Central memory CD8-positive, alpha-beta T cell (primary cell): ENCODE measurements at places on chromosomes 7 and 10.

DNA sequence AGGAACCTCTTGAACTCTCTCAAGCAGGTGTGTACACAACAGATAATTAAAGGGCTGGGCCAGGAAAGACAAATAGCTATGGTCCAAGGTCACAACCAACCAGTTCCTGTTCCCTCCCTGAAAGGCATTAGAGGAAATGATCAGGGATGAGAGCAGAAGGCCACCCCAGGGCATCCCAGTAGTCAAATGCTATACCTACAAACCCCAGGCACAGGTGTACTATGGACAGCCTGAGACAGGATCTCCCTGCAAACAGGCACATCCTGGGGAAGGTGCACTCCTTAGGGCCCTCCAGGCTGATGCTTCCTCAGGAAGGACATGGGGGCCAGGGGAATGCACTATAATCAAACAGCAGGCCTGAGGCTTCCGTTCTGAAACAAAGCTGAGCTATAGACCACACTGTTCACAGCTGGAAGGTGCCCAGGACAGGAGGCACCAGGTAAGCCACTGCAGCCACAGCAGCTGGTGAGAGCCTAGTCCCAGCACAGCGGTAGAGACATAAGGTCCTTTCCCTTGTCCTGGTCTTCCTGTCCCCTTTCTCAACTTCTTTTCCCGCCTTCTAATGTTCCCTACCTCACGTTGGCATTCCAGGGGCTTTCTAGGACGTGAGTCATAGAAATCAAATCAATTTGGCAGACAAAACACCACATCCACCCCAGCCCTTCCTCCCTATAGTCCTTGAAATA, 13.3 kb downstream of the PARP12 start:
- peak overlapping the region; percentile 2 for H3K27ac ChIP-seq
- DNase-seq, result no peak
- H3K27me3 ChIP-seq, result no peaks in the 10 kb centered on the region

GRCh38 chr7:107966711-107967110, 36.2 kb downstream of the LAMB1 start:
- H3K27me3 ChIP-seq, result peaks cover 23% of the 10 kb centered on the region
- H3K4me3 ChIP-seq, result no peak overlapping the region
- no peak for DNase-seq
- H3K36me3 ChIP-seq, result no peaks in the 10 kb centered on the region
- H3K27ac ChIP-seq, result no peak overlapping the region

GRCh38 chr10:74174521-74174920, 23.5 kb downstream of the ADK start:
- no peaks in the 10 kb centered on the region for H3K27me3 ChIP-seq
- H3K36me3 ChIP-seq, result peaks cover 7% of the 10 kb centered on the region
- H3K27ac ChIP-seq, result no peak overlapping the region
- H3K4me1 ChIP-seq, result peaks cover 30% of the 10 kb centered on the region

DNA sequence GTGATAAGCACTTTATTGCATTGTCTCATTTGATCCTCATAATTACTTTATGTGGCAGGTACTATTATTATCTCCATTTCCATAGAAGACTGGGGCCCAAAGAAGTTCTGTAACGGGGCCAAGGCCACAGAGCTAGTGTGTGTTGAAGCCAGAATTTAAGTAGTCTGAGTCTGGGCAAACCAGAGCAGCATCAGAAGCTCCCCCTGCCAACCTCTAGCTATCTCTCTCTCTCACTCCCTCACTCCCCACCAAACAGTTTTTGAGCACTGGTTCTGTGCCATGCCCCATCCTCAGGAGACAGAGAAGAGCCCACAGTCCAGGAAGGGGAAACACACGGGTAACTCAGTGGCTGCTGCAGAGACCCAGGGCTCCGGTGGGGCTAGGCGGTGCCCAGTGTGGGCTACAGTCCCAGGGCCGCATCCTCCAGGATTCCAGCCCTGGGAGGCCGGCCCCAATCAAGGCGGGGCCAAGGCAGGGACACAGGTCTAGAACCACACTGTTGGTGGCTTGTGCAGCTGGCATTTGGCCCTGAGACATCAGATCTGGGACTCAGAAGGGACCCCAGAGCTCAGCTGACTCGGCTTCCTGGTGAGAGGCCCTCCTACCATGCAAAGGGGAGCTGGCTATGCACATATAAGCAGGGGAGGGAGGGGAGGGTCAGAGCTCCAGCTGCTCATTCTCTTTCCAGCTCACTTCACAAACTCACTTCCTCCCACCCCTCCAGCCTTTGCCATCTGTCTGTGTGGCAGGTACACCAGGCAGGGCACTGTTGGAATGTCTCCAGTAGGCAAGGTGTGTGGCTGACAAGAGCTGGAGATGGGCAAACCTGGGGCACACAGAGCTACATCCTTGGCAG, 34.4 kb downstream of the COL13A1 start:
- peaks cover 65% of the 10 kb centered on the region for H3K27me3 ChIP-seq
- H3K4me1 ChIP-seq, result no peaks in the 10 kb centered on the region

- H3K4me1 ChIP-seq, result peaks cover 16% of the 10 kb centered on the region
- H3K27ac ChIP-seq, result no peak overlapping the region
- H3K27me3 ChIP-seq, result no peaks in the 10 kb centered on the region
Measured at GRCh38 chr10:44993922-44994751, 6.6 kb upstream of the ZNF22 start.

GRCh38 chr10:3127921-3128320, 44.7 kb downstream of the PITRM1 start:
- no peak for DNase-seq
- peaks cover 31% of the 10 kb centered on the region for H3K36me3 ChIP-seq
- no peak overlapping the region for H3K4me3 ChIP-seq
- no peaks in the 10 kb centered on the region for H3K27me3 ChIP-seq

- H3K27ac ChIP-seq, result no peak overlapping the region
- no peaks in the 10 kb centered on the region for H3K4me1 ChIP-seq
- no peak for DNase-seq
- no peak overlapping the region for H3K4me3 ChIP-seq
- H3K36me3 ChIP-seq, result no peaks in the 10 kb centered on the region
- H3K27me3 ChIP-seq, result no peaks in the 10 kb centered on the region
Measured at GRCh38 chr7:96887426-96887825, 117.9 kb upstream of the DLX6 start.

DNA sequence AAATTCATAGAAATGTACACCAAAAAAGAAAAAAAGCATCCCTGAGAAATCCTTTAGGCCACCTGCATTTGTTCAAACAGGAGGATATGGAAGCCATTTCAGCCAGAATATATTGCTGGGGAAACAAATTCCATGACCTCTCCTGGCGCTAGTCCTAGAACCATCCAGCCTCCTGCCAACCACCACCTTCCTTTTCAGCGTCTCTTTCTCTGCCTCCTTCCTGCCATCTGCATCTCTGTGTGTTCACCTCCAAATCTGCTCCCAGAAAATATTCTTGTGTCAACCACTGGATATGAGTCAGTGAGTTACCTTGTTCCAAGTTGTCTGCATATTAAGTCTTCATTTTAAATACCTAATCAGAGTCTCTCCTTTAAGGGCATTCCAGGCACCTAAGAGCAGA, 50.6 kb upstream of the NPY start:
- H3K36me3 ChIP-seq, result no peaks in the 10 kb centered on the region
- H3K4me1 ChIP-seq, result peaks cover 1% of the 10 kb centered on the region
- H3K27me3 ChIP-seq, result peaks cover 48% of the 10 kb centered on the region
- no peak overlapping the region for H3K27ac ChIP-seq
- no peak overlapping the region for H3K4me3 ChIP-seq
- no peak for DNase-seq

DNA sequence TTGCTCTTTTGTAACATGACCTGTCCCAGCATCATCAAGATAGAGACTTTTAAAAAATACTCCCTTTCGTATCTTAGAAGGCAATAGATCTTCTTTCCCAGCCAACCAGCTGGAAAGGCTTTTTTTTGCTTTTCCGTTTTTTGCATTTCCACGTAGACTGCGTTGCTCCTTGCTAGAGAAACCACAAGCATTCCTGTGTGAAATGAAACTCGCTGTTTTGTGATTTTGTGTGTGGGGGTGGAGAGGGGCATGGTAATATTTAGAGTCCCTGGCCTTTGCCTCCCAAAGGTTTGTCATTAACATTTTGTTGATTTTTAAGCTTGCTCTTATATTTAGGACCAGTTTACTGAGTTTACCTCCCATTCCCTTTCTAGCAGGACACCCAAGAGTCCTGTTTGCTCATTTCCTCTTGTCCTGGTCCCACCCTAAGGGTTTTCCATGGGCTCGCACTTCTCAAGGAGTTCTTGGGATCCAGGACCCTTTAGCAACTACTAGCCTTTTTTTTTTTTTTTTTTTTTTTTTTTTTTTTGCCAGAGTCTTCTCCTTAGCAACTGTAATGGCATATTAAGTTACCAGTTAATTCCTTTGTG, 243.6 kb downstream of the BICC1 start:
- DNase-seq, result no peak
- H3K4me1 ChIP-seq, result no peaks in the 10 kb centered on the region
- no peak overlapping the region for H3K4me3 ChIP-seq
- H3K27ac ChIP-seq, result no peak overlapping the region
- no peaks in the 10 kb centered on the region for H3K27me3 ChIP-seq
- no peaks in the 10 kb centered on the region for H3K36me3 ChIP-seq

- DNase-seq, result no peak
- H3K27me3 ChIP-seq, result peaks cover 81% of the 10 kb centered on the region
- peaks cover 23% of the 10 kb centered on the region for H3K36me3 ChIP-seq
- peak overlapping the region; percentile 47 for H3K4me3 ChIP-seq
- H3K4me1 ChIP-seq, result peaks cover 10% of the 10 kb centered on the region
Measured at GRCh38 chr7:23474829-23475575, 4.7 kb upstream of the IGF2BP3 start.
